Left renal pelvis (tissue), 4 donors: ENCODE measurements at places on chromosomes 13 and 19. TPM values are rescaled to one million over a fixed set of nuclear protein-coding genes. Genes with fewer than 3 reads are reported as not detected.
A peak's percentile ranks its signal among the peaks of the same experiment; 100 is the strongest.

Gene ZNF763
- 2.6 TPM for polyA plus RNA-seq

DNA sequence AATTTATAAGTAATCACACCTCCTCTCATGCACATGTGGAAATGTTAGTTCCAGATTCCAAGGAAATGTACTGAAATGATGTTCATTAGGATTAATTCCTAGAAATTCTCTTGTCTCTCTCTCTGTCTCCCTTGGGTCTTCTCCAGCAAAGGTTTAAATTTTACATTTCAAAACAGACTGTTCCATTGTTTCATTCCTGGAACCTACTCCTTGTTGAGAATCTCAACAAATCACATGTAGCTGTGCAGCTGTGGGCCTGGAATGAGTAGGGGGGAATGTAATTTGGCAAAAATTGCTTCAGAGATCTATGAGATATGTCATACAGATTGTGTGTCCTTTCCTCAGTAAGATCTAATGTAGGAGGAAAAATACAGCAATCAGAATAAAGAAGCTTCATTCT lies 46.2 kb upstream of the RFXAP start:
- no peak for DNase-seq

DNA sequence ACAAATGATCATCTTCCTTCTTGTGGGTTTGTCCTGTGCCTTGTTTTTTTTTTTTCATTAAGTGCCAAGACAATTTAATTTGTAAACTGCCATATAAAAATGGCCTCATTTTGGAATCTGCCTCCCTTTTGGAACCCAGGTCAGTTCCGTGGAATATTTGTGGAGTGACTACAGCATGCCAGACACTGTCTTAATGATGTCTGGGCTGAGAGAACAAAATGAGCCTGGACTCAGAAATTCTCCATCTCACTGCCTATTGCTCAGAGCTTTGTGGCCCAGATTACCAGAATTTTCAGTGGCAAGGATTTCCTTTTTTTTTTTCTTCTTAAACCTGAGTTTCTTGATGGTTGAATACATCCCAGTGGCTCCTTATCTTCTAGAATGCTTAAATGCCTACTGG lies 340.6 kb downstream of the ENOX1 start:
- DNase-seq = no peak

DNA sequence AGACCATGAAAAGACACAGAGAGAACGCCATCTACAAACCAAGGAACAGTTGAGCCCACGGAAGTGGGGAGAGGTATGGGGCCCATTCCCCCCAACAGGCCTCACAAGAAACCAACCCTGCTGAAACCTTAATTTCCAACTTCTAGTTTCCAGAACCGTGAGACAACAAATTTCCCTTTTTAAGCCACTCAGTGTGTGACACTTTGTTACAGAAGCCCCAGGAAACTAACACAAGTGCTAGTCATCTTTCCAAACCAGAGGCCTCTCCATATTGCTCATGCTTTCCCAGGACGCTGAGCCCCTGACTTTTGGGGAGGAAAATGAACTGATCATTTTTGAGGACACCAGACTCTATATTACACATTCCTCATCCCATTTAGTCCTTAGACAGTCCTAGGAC lies 186.8 kb downstream of the NUFIP1 start:
- DNase-seq = no peak

DNA sequence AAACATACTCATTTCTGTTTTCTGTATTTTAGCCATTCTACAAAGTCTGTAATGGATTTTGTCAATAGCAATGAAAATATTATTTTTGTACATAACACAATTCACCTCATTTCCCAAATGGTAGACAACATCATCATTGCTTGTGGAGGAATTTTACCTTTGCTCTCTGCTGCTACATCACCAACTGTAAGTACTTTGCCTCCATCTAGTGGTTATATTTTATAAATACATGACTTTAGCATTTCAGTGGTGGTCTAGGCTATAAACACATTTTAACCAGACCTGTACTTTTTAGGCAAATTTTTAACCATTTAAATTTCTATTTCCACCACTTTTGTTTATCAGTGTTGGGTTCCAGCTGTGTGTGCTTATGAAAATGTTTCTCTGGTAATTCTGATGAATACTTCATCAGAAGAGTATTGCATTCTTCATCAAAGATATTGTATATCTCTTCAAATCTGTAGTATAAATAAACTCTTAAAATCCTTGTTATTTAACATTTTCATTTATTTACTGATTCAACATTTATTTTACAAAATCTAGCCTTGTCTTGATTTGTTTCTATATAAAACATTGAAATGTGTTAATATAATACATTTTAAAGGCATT lies 222.4 kb downstream of the NBEA start:
- no peak for DNase-seq

DNA sequence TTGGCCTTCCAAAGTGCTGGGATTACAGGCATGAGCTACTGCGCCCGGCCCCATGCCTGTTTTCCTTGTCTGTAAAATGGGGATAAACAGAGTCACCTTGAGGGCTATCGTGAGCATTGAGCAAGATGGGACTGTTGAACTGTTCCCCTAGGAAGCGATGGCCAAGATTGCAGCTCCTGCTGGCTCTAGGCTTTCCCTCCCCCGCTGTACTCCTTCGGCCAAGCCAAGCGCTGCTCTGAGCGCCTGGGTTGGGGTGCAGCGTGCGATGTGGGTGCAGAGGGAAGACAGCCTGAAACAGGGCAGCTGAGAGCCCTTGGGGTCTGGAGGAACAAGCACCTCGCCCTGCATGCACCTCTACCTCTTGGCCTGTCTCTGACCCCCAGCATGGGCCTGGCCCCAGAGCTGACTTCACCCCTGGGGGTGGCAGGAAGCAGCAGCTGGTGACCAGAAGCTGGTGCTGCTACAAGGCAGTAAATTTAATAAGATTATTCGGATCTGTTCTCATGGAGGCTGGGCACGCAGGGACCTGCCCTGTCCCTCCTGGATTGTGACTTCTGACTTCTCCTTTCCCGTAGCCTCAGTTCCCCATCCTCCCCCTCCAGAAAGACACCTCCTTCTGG lies 5.3 kb downstream of the GNG8 start:
- no peak for DNase-seq

- no peak for DNase-seq
These were observed 81.2 kb downstream of the TM9SF2 start for GRCh38 chr13:99582511-99582910.

GRCh38 chr19:40266119-40266518 lies 19.0 kb downstream of the AKT2 start:
- DNase-seq = no peak

GRCh38 chr13:21147827-21148226 lies 28.5 kb downstream of the SKA3 start:
- DNase-seq = no peak

GRCh38 chr19:41300555-41300954 lies 9.4 kb upstream of the CCDC97 start:
- DNase-seq = no peak

DNA sequence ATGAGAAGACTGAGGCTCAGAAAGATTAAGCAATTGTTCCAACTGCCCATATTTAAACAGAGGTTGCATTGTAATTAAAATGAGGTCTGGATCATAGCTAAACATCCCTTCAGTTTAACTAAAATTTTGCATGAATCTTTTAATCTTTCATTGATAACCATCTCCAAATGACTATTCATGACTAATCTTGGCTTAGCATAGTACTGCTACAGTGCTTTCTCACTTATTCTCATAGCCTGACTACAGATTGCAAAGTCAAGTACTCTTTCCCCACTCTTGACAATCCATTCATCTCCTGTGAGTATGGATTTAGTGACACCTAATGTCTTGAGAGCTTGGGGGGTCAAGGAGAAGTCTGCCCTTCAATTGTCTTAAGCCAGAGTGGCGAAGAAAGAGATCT lies 258.4 kb downstream of the RFC3 start:
- DNase-seq = no peak

DNA sequence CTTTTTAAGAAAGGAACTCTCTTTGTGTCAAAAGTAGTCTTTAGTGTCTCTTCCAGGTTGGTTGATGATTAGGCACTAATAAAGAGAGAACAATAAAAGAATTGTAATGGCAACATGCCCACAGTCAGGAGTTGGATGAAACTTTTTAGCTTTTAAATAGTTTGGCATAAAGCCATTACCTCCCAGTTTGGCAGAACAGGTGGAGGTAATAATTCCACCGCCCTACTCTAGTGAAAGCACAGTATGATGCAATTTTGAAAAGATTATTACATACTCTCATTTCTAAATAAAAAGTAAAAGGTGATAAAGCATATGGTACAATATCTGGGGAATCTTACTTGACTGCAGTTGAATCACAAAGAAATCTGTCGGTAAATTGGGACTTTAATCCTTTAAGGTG lies 497.6 kb downstream of the SUCLA2 start:
- DNase-seq = no peak

GRCh38 chr13:24995225-24995804 lies 100.6 kb upstream of the PABPC3 start:
- peak; percentile 72 for DNase-seq
